ENCODE measurements at places on chromosomes 2 and 18. TPM values are rescaled to one million over a fixed set of nuclear protein-coding genes. Genes with fewer than 3 reads are reported as not detected.

KDSR gene
- total RNA-seq = 85.7 TPM

DNA sequence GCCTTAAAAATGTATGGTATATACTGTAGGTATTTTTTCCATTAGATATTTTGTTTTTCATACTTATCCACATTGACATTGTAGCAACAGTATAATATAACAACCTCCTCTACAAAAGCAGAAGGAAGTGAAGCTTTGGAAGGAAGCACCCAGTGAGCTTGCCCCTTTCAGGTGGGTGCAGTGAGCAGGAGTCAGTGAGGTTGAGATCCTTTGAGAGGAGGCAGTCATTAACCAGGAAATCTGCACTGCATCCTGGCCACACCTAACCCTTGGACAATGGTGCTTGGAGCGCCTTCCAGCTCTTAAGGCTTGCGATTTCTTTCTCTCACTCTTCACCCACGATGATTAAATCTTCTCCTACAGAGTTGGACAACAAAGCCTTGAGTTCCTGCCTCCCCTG lies 13.9 kb downstream of the IL37 start:
- no peak overlapping the region for H3K4me3 ChIP-seq
- no peak overlapping the region for H3K27ac ChIP-seq
- H3K4me1 ChIP-seq = no peaks in the 10 kb centered on the region
- H3K27me3 ChIP-seq = no peaks in the 10 kb centered on the region
- no peak for DNase-seq

ALK gene
- total RNA-seq = 0.34 TPM

IL1RN gene
- 1.3 TPM for total RNA-seq

RIT2 gene
- total RNA-seq = not detected

FBXO36 gene
- 8.9 TPM for total RNA-seq

GRCh38 chr2:62738981-62739936 lies 33.7 kb downstream of the EHBP1 start:
- no peak overlapping the region for H3K27ac ChIP-seq
- no peaks in the 10 kb centered on the region for H3K36me3 ChIP-seq
- H3K4me3 ChIP-seq = no peak overlapping the region
- H3K4me1 ChIP-seq = peaks cover 9% of the 10 kb centered on the region

GRCh38 chr2:237312021-237312755 lies 101.8 kb downstream of the COL6A3 start:
- no peak overlapping the region for H3K27ac ChIP-seq
- H3K27me3 ChIP-seq = no peaks in the 10 kb centered on the region
- no peaks in the 10 kb centered on the region for H3K36me3 ChIP-seq
- DNase-seq = no peak
- H3K4me3 ChIP-seq = no peak overlapping the region
- H3K4me1 ChIP-seq = peaks cover 17% of the 10 kb centered on the region

- no peaks in the 10 kb centered on the region for H3K27me3 ChIP-seq
- no peaks in the 10 kb centered on the region for H3K36me3 ChIP-seq
- H3K27ac ChIP-seq = no peak overlapping the region
- peaks cover 7% of the 10 kb centered on the region for H3K4me1 ChIP-seq
Measured at GRCh38 chr18:63218472-63218871, 101.1 kb downstream of the BCL2 start.

- no peak overlapping the region for H3K4me3 ChIP-seq
- H3K27ac ChIP-seq = no peak overlapping the region
- no peaks in the 10 kb centered on the region for H3K36me3 ChIP-seq
- no peaks in the 10 kb centered on the region for H3K27me3 ChIP-seq
Measured at GRCh38 chr2:70922235-70923234, 13.2 kb upstream of the ATP6V1B1 start.

GRCh38 chr2:61454383-61454782 lies 16.5 kb downstream of the USP34 start:
- no peaks in the 10 kb centered on the region for H3K27me3 ChIP-seq
- H3K4me1 ChIP-seq = peaks cover 18% of the 10 kb centered on the region
- H3K36me3 ChIP-seq = no peaks in the 10 kb centered on the region
- H3K27ac ChIP-seq = no peak overlapping the region
- DNase-seq = no peak

KIF5C gene
- 2.8 TPM for total RNA-seq

- H3K36me3 ChIP-seq = peaks cover 24% of the 10 kb centered on the region
- DNase-seq = peak; percentile 74
- H3K4me1 ChIP-seq = no peaks in the 10 kb centered on the region
Measured at GRCh38 chr2:9392898-9393765, 30.2 kb downstream of the ITGB1BP1 start.

HOXD3 gene
- total RNA-seq = 0.75 TPM

GRCh38 chr2:112199188-112199587 lies 55.7 kb downstream of the ZC3H8 start:
- no peak overlapping the region for H3K4me3 ChIP-seq
- no peaks in the 10 kb centered on the region for H3K27me3 ChIP-seq
- no peak for DNase-seq
- H3K27ac ChIP-seq = no peak overlapping the region

EMX1 gene
- 0.22 TPM for total RNA-seq

GRCh38 chr2:191428141-191428540 lies 182.9 kb downstream of the MYO1B start:
- H3K27ac ChIP-seq = no peak overlapping the region
- no peak for DNase-seq
- no peak overlapping the region for H3K4me3 ChIP-seq
- no peaks in the 10 kb centered on the region for H3K36me3 ChIP-seq
- H3K4me1 ChIP-seq = no peaks in the 10 kb centered on the region

DNA sequence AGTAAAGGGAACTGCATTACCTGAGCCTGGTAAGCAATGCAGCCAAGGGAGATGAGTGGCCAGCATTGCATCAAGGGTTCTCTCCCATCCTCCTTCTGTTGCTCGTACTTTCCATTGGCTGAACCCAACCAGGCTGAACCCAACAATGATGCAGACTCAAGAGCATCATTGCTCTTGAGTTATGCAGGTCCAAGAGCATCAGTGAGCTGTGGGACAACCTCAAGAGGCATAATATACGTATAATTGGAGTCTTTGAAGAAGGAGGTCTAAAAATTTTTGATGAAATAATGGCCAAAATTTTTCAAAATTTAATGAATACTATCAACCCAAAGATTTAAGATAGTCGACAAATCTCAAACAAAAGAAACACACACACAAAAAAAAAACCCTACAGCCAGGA lies 213.0 kb downstream of the RNF152 start:
- H3K4me1 ChIP-seq = no peaks in the 10 kb centered on the region
- H3K27ac ChIP-seq = no peak overlapping the region
- DNase-seq = no peak
- H3K27me3 ChIP-seq = no peaks in the 10 kb centered on the region

ASB18 gene
- total RNA-seq = not detected

DNA sequence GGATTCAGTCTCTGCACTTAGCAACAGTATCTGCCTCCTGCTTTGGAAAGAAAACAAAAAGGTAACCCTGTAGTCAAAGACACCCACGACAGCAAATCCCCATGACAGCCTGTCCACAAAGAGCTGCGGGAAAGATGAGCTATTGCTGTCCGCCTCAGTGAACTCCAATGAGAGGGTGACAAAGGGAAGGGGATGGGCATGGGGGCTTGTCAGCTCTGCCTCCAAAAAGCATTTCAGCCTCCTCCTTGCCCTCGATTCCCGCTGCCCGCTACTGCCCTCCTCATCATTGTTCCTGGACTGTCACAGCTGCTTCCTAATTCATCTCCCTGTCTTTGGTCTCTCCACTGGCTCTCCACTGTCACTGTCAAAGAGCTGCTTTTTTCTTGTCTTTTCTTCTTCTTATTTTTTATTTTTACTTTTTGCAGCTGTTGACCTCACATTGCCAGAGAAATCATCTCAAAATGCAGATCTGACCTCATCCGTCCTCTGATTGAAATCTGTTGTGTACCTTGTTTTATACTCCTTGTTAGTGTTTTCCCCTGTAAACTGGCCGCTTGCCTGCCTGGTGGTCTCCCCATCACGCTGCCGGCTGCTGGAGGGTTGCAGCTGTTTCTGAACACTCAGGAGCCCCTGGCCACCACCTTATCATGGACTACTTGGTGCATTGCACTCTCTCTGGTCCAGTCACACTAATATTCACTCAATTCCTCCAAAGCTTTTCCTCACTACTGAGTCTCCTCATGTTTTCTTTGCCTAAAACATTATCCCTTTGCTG lies 7.9 kb upstream of the E2F6 start:
- no peak for DNase-seq
- H3K27me3 ChIP-seq = no peaks in the 10 kb centered on the region
- H3K27ac ChIP-seq = no peak overlapping the region
- no peaks in the 10 kb centered on the region for H3K4me1 ChIP-seq
- H3K4me3 ChIP-seq = no peak overlapping the region
- H3K36me3 ChIP-seq = no peaks in the 10 kb centered on the region
